GM18507 (cell line): ENCODE measurements at places on chromosomes 1 and 21.

DNA sequence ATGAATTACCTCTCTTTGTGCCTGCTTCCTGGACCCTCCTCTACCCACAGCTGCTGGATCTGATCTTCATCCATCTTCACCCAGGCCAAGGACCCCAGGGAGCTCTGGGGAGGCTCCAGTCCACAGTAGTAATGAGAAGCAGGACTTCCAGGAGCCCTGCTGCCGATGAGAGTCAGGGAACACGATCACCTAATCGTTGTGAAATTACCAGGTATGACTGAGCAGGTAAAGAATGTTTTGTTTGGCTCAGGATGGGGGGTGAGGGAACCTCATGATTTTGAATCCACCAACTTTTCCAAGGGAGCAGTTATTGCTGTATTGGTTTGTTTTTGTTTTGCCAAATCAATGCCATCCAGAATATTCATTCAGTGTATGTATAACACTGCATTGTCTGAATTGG, 454.0 kb downstream of the PLPP3 start:
- no peak for DNase-seq

DNA sequence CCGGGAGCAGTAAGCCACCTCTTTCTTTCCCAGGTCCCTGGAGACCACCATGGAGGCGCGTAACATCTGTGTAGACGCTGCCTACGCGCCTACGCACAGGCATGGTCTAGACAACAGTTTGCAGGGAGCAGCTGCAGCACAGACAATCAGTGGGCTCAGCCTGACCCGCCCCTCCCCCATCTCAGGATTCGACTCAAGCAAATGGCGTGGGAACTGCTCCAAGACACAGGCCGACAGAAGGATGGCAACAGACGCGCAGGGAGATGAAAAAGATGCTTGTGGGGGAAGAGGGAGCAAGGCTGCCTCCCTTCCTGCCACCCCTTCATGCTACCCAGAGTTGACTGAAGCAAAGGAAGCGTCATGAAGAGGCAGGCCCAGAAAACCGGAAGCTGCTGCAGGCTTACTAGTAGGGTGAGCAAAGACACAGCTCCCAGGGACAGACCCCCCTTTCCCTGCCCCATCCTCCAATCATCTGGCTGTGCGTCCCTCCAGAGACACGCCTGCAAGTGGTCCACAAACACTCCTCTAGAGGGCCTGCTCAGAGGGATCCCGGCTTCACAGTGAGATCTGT, 19.5 kb downstream of the STK40 start:
- DNase-seq = no peak

GRCh38 chr1:215665215-215665614, 98.1 kb downstream of the KCTD3 start:
- no peak for DNase-seq

DNA sequence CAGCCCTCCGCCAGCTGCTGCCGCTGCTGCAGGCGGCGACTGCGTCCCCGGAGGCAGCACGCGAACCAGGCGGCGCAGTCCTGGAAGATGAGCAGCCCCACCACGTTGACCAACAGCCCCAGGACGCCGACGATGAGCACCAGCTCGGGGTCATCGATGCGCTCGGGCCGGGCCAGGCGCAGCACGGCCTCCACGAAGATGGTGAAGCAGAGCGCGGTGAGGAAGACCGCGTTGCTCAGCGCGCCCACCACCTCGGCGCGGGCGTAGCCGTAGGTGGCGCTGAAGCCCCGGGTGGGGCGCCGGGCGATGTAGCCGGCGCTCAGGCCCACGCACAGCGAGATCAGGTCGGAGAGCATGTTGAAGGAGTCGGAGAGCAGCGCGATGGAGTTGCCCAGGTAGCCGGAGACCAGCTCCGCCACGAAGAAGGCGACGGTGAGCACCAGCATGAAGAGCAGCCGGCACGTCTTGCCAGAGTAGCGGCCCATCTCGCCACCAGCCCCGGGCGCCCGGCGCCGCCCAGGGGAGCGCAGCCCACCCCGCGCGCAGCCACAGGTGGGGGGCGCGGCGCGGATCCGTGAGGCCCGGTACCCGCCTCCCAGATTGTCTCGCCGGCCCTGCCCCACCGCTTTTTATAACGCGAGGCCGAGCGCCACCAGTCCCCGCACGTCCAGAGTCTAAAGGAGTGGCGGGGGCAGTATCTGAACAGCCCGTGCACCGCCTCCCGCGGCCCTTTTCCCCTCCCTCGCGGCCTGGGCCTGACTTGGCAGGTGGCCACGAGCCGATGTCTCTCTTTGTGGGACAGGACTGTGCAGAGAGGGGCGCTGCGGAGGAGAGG, at the start of gene SLC30A10:
TSS of gene SLC30A10 (minus strand) at position 602 of the 835 bp plus-strand sequence. CDS start at position 485, 117 bp downstream.
- no peak for DNase-seq

DNA sequence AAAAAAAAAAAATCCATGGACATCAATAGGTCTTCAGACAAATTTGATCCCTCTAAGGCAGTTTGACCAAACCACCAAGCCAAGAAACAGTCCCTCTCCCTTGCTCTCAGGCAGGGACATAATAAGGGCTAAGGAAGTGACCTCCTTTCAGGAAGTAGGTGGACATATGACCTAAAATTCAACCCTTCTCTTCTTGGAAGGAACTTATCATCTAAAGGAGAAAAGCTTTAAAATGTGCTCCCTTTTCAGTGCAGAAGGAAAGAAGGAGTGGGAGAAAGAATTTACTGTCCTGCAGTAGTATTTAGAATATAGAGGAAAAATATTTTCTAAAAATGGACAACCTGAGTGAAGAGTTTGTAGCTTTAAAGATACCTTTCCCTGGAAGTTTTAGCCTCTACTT, 118.1 kb downstream of the DTL start:
- DNase-seq = no peak

GRCh38 chr1:181101581-181102226, 13.2 kb downstream of the IER5 start:
- no peak for DNase-seq

DNA sequence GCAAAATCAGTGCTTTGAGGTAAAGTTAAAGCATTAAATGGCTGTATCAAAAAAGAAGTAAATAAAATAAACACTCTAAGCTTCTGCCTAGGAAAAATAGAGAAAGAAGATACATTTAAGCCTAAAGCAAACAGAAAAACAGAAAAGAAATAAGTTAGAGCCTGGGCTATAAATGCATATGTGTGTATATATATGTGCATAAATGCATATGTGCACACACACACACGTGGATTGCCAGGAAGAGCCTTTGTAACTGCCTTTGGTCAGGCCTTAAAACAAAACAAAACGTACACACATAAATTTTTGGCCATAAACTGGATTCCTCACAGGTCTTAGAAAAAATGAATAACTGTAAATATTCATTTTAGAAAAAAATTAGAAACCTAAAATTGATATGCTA, 925.8 kb downstream of the MRPL39 start:
- DNase-seq = no peak

GRCh38 chr21:43827015-43827611, 37.7 kb downstream of the RRP1 start:
- no peak for DNase-seq

- DNase-seq = no peak
These were observed 53.6 kb downstream of the KIFAP3 start for GRCh38 chr1:170020859-170021258.

GRCh38 chr1:41175546-41175945, 66.6 kb downstream of the SCMH1 start:
- no peak for DNase-seq

DNA sequence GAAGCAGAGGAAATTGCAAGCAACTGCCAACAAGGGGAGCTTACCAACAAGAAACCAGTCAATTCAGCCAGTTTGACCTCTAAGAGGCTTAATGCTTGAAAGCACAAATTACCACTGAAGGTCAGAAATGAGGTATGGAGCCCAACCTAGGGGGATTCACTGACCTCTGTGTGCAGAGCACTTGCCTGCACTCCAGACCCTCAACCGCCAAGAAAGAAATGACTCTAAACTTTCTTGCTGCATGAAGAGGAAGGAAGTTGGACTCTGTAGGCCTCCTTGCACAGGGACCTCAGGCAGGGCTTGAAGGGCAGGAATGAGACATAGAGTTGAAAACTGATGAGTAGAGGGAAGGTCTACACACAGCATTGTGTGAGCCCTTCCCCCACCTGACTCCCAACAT, 10.0 kb downstream of the ARMH1 start:
- DNase-seq = peak; percentile 35

GRCh38 chr1:170354690-170355089, 177.3 kb upstream of the GORAB start:
- no peak for DNase-seq

DNA sequence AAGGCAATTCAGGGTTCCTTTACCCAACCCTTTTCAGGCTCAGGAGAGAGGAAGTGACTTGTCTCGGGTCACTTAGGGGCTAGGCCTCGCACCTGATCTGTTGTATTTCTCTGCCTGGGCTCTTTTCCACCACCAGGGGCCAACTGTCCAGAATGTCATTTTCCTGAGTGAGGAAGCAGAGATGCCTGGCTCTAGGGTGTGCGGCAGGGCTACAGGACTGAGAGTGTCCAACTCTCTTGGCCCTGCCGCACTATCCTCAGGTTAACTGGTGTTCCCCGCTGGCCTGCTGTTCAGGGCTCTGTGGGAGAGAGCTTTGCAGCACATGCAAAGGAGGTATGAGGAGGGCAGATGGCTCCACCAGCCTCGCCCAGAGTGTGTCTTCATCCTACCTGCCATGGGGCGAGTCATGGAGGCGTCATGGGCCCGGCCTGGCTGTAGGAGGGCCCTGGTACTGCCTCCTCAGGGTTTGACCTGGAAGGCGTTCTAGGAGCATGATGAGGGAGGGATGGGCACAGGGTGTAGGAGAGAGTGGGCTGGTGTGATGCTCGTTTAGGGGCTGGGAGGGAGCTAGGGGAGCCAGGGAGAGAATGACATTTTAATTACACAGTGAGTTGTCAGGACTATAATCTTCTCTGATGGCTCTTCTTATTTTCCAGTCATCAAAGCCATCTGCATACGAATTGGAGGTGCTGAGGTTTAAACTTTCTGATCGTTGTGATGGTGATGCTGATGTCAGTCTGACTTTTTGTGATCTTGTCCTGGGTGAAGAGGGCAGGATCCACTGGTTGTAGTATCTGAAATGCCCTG, 128.3 kb downstream of the NOS1AP start:
- DNase-seq = no peak

GRCh38 chr1:4933232-4933631, 278.8 kb downstream of the AJAP1 start:
- no peak for DNase-seq

GRCh38 chr21:17050156-17050555, 462.7 kb upstream of the CXADR start:
- DNase-seq = no peak

- no peak for DNase-seq
These were observed 210.7 kb upstream of the EDN2 start for GRCh38 chr1:41695118-41695745.

- no peak for DNase-seq
These were observed 1.3 kb downstream of the ZBTB7B start for GRCh38 chr1:155003766-155004351.

DNA sequence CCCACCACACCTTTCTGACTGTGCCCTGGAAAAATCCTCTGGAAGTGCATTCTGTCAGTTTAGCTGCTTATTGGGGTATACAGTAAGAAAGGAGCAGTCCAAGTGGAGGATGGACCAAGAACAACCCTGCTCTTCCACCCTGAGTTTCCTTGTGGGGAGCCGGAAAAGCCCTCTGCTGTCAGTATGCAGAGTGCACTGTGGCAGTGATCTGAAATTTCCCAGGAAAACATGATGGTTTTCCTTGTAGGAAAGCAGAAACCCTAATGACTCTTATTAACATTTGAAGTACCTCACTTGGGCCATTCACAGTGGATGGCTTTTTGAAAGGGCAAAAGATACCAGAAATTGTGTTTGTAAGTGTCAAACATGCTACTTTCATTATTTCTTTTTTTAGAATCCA, 20.5 kb downstream of the ELAVL4 start:
- DNase-seq = no peak

- DNase-seq = no peak
These were observed 794.2 kb upstream of the ADGRL2 start for GRCh38 chr1:81006502-81006901.

- no peak for DNase-seq
These were observed 1.1 kb downstream of the IGFN1 start for GRCh38 chr1:201191653-201192260.

DNA sequence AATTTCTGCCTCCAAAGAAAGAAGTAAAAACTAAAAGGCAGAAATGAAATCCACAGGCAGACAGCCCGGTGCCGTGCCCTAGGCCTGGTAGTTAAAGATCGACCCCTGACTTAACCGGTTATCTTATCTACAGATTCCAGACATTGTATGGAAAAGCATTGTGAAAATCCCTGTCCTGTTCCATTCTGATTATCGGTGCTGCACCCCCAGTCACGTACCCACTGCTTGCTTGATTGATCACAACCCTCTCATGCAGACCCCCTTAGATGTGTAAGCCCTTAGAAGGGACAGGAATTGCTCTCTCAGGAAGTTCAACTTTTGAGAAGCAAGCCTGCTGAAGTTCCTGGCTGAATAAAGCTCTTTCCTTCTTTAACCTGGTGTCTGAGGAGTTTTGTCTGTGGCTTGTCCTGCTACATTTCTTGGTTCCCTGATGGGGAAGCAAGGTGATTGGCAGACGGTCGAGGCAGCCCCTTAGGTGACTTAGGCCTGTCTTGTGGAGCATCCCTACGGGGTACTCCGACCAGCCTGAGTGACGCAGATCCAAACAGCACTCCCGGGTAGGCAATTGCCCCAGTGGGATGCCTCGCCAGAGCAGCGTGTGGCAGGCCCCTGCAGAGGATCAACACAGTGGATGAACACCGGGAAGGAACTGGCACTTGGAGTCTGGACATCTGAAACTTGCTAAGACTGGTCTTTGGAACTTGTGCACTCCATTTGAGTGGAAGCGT, 111.2 kb upstream of the PPM1J start:
- DNase-seq = no peak

- DNase-seq = no peak
These were observed 3.7 kb downstream of the IGSF3 start for GRCh38 chr1:116663821-116664220.

DNA sequence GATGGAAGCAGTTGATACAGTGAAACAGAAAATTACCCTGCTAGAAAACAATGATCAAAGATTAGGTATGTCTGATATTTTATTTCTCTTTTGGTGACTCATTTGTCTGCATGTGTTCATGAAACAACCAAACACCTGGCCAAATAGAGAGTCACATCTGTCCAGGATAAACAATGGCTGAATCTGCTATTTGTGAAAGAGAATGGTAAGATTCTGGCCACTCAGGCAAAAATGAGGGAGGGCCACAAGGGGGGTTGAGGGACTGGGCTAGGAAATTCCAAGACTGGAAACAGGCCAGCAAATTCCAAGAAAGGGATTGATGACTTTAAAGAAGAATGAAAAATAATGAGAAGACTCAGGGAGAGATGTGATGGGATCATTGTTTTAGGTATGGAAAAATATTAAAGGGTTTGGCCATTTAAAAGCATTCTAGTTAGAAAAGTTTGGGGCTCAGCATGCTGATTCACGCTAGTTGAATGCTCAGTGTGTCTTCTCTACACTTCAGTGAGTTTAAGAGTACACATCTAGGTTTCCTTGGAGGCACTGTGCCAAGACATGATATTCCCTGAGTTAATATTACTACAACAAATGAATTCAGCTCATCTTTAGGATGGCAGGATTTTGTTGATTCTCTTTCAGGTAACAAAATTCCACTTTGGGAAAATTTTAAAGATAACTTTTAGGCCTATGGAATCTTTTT, 44.9 kb downstream of the TRAF5 start:
- no peak for DNase-seq

GRCh38 chr1:234656944-234657654, 47.1 kb upstream of the IRF2BP2 start:
- no peak for DNase-seq
